PC-3 (cell line): ENCODE measurements at places on chromosomes 3 and 15.

DNA sequence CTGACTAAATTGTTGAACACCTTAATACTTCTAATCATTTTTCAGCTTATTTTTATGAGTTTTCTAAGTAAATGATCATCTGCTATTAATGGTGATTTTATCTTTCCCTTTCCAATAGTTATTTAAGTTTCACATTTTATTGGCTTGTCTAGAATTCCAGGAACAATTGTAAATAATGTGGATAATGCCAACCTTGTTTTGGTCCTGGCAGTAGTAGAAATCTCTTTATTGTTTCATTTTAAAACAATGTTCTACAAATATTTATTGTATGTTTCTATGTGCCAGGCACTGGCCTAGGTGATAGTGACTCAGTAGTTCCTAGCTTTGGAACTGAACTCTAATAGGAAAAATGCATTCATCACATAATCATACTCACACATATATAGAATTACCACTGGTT lies 264.1 kb downstream of the ADAMTSL3 start:
- DNase-seq, result no peak

DNA sequence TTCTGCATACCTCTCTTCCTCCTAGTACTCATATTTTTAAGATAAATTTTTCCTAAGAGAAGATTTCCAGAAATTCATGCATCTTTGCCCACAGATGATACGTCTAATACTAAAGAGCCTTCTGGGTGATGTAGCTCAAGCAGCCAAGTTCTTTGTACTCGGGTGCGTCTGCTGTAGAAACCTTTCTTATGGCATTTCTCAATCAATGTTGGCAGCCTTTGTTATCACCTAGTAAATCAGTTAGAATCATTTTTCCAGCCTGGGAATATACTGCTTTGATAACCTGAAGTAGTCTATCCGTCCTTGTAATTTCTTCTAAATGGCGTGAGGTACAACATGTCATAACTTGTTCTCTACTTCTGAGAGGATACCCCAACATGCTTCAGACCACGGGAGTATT lies 104.5 kb downstream of the GOLIM4 start:
- no peak for DNase-seq

GRCh38 chr15:26698555-26698954 lies 74.3 kb downstream of the GABRB3 start:
- no peak for DNase-seq

- DNase-seq, result peak; percentile 48
Observed at GRCh38 chr3:147616998-147617619, 207.9 kb downstream of the ZIC1 start.

GRCh38 chr3:126111566-126112475 lies 27.9 kb upstream of the SLC41A3 start:
- DNase-seq, result no peak

DNA sequence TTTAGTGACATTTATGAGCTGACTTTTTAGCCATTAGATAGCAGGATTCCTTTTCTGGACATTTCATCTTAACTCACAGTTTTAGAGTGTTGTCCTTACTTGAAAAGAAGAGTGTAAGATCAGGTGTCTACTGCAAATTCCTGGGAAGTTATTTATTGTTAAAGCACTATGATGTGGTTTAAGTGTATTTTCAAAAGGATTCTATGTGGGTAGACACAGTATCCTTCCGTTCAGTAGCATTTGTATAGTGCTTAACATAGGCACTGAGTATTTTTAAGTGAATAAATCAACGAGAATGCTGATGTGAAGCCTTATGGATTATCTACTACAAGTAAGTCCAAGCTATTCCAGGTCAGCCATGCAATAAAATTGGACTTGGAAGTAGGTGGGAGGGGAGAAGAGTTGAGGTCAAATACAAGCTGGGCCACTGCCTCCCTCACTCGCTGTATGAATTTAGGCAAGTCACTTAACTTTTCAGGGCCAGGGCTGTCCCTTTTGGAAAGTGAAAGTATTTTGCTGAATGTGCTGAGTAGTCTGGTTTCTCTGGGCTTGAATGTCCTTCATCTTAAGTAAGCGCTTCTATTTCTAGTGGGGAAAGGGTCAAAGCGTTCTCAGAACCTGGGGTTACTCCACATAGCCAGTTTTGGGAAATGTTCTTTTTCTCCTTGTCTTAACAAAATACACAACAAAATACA lies 48.6 kb downstream of the GAP43 start:
- no peak for DNase-seq

DNA sequence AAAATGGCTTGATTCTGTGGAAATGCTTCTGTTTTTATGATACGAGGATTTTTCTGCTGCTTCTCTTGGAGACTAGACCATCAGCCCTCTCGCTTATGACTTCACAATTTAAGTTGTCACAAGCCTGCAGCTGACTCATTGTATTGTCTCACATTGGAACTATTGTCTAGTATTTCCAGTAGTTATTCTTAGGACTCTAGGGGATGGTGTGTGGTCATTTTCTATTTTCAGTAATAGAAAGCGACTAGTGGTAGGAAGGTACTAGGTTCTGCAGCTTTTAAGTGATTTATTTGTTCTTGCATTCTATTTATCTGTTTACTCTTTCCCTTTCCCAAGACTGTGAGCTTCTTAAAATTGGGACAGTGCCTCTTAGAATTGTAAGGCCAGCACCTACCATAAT lies 66.3 kb upstream of the CRTC3 start:
- DNase-seq, result peak; percentile 22

- DNase-seq, result no peak
Observed at GRCh38 chr3:45807133-45807532, 10.8 kb upstream of the SLC6A20 start.

DNA sequence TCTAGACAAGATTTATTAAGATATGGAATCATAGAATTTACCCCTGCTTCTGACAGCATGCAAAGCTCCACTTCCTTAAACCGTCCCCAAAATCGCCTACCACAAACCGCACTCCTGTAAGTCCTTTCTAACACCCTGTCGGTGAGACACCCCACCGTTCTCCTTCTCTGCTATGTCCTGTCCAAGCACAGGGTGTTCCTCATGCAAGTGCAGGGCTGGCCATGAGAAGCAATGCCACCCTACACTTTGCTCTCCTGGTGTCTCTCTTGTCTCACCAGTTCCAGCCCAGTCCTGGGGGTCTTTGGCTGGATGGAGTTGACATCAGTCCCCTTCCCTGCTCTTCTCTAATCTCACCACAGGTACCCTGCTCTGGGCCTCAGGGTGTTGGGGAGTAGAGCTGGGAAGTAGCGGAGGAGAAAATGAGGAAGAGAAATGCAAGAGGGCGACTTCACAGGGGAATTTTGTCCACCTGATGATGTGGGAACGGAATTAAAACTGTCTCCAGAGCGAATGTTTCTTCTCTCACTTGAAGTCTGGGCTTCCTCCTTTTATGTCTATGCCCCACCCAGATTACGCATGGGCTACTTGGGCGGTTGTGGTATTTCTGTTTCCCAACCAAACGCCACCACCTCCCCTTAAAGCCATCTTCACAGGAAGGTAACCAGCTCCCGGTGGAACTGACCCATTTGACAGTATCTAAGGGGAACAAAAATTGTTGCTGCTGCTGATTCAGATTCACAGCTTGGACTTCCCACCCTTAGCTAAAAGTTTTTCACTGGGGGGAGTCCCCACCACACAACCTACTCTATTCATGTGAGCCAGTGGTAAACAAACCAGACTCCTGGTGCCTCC lies 49.9 kb downstream of the CASR start:
- no peak for DNase-seq

DNA sequence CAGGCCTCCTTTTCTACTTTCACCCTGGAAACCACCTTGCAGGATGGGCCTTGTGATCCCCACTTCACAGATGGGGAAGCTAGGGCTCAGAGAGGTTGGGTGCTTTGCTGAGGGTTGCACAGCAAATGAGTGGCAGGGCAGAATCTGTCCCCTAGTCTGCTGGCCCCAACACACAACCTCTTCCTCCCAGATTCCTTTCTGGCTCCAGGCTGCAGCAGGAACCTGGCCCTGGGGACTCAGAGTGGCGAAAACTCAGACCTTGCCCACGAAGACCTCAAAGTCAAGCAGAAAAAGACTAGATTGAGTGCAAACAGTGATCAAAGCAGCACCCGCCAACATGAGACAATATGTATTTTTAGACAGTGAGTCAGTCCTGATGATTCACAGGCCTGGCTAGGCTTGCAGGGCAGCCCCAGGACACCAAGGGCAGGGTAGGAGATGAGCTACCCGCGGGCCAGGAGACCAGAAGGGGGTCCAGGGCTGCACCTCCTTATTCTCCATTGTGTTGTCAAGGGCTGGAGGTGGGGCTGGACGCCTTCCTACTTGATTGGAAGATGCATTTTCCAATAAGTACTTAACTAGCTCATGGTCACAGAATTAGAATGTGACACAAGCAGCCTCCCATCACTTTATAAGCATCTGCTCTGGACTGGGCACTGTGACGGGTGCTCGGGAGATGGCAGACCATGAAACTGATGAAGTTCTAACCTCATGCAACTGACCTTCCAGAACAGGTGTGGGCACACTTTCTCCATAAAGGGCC lies 23.9 kb downstream of the GOLGA6L2 start:
- peak; percentile 6 for DNase-seq

DNA sequence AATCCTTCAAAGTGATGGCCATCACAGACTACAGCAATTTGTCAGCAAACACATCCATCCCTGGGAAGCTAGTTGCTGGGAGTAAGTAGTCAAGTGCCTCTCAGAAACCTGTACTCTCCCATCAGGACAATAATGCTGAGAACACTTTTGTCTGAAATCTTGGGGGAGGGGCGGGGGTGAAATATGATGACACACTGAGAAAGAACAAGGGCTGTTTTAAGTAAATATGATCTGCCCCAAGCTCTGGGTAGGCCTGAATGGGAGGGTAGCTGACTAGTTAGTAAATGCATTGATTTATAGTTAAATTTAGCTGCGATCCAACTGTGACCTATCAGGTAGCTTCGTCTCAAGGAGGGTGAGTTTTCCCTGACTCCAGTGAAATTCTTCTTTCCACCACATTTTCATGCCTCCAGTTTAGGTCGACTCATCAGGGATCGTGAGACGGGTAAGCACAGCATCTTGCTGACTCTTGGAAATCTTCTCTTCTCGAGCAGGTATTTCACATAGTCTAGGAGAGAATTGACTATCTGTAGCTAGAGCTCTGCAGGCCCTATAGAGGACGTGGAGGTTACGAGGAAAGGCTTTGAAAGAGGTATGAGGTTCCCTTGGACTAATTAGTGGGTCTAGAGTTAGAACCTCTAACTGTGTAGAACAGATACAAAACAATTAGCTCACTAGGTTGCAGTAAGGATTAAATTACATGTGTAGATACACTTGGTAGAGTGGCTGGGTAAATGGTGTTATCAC lies 213.4 kb upstream of the SLC2A2 start:
- DNase-seq, result no peak

- DNase-seq, result peak; percentile 63
Observed at GRCh38 chr3:77348244-77348855, 308.5 kb downstream of the ROBO2 start.

DNA sequence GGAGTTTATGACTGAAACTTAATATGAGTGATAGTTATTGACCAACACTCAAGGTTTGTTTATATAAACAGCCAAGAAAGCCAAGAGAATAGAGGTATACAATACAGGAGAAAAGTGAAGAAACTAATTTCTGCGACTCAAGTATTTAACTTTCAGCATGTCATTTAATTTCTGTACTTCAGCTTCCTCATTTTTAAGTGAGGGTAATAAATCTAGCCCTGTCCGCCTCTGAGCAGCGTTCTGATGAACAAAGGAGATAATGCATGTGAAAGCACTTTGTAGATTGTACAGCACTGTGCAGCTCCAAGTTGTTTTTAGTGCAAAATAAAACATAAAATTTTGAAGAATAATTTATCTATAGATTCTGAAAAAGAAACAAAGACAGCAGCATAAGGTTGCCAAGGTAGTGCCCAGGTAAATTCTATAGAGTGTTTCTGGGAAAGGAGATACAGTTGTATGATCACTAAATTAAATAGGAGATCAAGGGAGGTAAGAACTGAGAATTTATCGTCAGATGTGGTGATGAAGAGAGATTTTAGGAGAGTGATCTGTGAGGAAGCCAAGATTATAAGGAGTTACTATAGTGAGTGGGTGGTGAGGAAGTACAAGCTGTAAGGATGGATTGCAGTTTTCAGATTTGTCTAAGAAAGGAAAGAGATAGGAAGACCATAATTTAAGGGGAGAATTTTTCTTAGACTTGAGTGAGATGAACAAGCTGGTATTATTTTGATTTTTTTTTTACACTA lies 71.3 kb downstream of the RASA2 start:
- no peak for DNase-seq

- no peak for DNase-seq
Observed at GRCh38 chr3:146050691-146051090, 110.3 kb downstream of the PLOD2 start.

DNA sequence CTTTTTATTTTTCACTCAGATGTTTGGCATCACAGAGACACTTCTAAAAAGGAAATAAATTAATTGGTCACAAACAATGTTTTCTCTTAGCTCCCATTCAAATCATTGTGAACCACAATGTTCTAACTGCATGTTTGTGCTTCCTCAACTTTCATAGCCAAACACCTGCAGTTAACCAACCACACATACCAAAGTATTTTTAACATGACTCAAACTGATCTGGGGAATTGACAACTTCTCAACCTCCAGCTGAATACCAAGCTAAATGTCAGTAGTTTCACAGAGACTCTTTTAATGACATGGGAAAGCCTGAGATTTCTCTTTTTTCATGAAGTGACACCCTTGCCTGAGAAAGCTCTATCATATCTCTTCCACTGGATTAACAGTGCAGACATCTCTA lies 217.9 kb upstream of the MME start:
- peak; percentile 26 for DNase-seq

- no peak for DNase-seq
Observed at GRCh38 chr3:23071296-23071695, 131.8 kb upstream of the UBE2E2 start.

- DNase-seq, result peak; percentile 94
Observed at GRCh38 chr3:12288182-12289129, at the start of gene PPARG. PPARG (plus strand) TSS chr3:12289070; CDS start chr3:12379712, 90,642 bp downstream.

DNA sequence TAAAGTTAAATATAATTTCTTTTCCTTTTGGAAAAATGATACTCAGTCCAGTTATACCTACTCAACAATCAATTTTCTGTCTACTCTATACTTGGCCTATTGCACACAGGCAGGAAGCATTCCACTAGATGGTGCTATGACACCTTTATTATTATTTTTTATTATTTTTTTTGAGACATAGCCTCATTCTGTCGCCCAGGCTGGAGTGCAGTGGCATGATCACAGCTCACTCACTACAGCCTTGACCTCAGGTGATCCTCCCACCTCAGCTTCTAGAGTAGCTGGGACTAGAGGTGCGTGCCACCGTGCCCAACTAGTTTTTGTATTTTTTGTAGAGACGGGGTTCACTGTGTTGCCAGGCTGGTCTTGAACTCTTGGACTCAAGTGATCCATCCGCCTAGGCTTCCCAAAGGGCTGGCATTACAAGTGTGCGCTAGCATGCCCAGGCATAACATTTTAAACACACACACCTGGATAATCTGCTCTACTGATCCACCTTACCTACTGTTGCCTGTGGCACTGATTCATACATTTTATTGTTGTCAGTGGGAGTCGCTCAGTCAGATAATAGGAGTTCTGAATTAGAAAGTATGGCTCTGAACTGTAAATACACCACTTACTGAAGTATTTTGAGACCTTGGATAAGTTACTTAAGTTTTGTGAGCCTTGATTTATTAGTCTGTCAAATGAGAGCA lies 56.2 kb downstream of the EIF3J start:
- peak; percentile 44 for DNase-seq
